ENCODE measurements at places on chromosomes 7 and 10.

DNA sequence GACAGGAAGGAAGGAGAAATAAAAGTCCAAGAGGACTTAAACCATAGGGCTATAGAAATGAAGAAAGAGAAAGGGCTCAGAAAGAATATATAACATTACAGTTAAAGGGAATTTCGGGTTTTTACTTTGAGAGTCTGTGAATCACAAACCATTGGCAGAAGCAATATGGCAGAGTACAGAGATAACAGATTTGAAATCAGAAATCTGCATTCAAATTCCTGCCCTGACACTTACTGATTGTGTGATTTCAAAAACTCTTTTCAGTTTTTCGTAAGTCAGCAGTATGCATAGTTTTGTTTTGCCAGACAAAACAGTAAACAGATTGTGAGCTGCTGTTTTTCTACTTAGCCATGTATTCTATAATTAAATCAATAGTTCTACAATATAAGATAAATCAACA, 8.2 kb downstream of the JMJD1C start:
- no peak for DNase-seq

GRCh38 chr10:20466731-20467130, 430.4 kb downstream of the NEBL start:
- no peak for DNase-seq

DNA sequence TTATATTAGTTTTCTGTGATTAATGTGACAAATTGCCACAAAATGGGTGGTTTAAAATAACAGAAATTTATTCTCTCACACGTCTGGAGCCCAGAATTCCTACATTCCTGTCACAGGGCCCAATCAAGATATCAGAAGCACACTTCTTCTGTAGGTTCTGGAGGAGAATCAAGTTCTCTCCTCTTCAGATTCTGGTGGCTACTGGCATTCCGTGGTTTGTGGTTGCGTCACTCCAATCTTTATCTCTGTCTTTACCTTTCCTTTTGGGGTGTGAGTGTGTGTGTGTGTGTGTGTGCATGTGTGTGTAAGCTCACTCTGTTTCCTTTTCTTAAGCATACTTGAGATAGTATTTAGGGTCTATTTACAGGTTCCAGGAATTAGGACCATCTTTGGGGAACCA, 115.5 kb upstream of the DKK1 start:
- no peak for DNase-seq

DNA sequence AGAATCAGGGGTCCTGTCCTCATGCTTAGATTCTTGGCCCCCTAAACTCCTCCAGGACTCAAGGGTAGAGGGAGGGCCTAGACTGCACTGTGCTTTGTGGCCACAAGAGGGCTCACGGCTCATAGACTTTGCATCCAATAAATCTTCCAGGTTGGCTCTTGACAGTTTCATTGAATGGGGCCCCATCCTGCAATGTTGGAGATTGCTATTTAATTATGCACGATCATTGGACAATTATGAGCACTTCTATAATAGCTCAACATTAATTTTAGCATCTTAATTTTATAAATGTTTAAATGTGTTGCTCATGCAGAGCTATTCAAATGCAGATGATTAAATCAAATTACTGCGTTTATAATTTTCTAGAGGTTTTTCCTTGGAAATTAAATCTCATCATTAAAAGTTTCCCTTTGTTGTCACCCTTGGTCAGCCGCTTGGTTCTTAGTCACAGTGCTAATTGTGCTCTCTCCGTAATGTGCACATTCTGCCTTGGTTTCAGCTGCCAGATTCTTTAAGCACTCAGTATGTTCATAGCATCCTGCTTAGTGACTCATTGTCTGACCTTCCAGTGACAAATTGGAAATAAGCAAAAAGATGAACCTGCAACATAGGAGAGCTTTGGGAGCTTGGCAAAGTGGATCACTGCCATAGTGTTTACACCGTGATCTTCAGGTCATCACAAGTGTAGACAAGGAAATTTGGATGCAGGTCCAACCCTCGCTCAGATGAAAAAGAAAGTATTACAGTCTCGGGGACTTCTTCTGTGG, 33.4 kb upstream of the PLPP4 start:
- DNase-seq, result no peak

DNA sequence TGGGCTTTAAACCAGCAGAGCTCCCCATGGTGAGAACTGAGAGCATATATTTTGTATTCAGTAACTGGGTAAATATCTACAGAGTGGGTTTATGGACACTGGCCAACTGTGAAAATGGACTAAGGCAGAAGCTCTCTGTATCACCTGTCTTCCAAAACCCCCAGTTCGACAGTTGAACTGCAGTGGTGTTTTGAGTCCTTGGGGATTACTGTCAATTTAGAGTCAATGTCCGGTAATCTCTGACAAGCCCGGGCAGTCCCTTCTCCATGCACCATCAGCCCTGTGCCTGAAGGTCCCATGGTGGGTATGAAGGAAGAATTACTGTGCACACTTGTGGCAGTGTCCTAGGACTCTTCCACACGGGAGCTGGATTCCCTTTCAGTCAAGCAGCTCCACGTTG, 235.0 kb downstream of the CCSER2 start:
- no peak for DNase-seq

- no peak for DNase-seq
Measured at GRCh38 chr7:150848561-150849115, 3.7 kb upstream of the AOC1 start.

GRCh38 chr10:97686301-97686961, 610 bp downstream of the AVPI1 start:
- DNase-seq, result no peak

DNA sequence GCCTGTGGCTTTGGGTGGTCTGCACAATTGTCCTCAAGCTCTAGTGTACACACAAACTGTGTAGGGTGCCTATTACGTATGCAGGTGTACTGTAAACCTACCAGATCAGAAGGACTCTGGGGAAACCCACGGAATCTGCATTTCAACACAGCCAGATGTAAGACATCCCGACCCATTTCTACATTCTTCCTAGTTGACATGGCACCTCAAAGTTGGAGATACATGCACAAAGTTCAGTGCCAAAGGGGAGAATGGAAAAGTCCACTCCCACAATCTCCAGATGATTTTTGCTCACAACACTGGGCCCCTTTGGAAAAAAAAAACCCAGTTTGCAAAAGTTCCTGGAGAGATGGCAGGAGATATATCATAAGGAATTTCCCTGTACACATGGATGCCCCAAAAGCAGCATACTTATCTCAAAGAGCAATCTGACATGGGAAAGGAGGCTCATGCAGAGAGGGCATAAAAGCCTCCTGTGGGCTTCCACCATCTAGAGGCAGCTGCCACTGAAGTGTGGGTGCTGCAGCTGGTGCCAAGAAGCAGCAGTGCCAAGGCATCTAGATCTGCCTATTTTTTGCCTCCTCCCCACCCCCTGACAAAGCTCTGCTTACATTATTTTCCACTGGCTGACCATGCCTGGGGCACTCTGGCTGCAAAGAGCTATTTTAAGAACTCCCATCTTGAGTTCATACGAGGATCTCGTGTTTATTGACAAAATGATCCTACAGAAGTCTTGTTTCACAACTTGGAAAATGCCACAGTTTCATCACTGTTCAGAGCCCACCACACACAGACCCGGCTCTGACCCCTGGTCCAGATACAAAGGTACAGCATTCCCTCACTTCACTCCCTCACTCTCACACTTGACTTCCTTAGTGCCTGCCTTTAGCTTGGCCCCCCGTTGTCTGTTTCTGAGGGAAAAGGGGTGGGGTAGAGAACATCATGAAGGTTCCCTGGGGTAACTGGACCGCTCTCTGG, 12.9 kb downstream of the TECTB start:
- no peak for DNase-seq

DNA sequence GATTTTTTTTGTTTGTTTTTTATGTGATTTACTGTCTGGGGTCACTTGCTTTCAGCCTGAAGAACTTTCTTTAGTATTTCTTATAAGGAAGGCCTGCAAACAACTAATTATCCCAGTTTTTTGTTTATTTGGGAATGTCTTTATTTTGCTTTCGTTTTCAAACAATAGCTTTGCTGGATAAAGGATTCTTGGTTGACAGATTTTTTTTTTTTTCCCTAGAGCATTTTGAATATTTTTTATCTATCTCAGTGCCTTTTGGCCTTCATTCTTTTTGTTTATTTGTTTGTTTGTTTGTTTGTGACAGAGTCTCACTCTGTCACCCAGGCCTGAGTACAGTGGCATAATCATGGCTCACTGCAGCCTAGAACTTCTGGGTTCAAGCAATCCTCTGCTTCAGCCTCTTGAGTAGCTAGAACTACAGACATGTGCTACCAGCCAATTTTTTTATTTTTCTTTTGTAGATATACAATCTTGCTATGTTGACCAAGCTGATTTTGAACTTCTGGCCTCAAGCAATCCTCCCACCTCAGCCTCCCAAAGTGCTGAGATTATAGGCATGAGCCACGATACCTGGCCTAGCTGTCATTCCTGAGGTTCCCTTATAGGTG, 46.3 kb upstream of the FZD9 start:
- DNase-seq, result no peak

DNA sequence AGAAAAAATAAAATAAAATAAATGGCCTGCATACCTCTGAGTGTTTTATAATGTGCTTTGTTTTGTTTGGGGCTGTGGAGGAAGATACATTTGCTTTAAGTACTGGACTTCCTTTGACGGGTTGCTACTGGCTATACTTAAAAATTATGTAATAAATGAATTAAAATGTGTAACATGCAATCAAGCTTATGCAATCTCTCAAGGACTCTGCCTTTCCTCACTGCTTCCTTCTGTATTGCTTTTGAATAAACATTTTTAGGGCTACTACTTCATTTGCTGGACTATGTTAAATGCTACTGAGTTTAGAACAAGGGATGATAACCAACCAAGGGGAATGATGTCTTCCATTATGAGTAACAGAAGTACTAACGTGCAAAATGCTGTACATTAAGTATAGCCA, 91.6 kb downstream of the ETV1 start:
- no peak for DNase-seq

- no peak for DNase-seq
Measured at GRCh38 chr7:98000356-98000755, 10.4 kb upstream of the OCM2 start.

DNA sequence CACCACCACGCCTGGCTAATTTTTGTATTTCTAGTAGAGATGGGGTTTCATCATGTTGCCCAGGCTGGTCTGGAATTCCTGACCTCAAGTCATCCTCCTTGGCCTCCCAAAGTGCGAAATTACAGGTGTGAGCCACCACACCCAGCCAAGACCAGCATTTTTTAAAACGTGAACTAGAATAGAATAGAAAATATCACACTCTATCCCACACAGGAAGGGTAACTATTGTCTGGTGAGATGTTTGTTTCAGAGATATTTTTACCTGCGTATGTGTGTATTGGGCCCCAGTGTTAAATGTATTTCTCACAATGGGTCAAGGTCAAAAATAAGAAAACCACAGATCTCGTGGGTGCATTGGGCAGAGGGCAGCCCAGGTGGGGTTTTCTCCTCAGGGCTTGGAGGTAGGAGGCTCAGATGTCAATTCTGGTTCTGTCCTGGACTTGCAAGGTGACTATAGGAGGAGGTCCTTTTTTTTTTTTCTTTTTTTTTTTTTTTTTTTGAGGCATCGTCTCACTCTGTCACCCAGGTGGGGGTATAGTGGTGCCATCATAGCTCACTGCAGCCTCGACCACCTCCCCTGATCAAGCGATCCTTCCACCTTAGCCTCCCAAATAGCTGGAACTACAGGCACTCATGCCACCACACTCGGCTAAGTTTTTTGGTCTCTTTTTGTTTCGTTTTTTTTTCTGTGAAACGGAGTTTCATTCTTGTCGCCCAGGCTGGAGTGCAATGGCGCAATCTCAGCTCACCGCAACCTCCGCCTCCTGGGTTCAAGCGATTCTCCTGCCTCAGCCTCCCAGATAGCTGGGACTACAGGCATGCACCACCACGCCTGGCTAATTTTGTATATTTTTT, 19.0 kb downstream of the SH2B2 start:
- DNase-seq, result no peak

- DNase-seq, result no peak
Measured at GRCh38 chr7:46461334-46461777, 540.3 kb upstream of the IGFBP3 start.

- DNase-seq, result no peak
Measured at GRCh38 chr7:144780071-144780608, 55.7 kb downstream of the TPK1 start.

GRCh38 chr10:101695404-101695890, 477 bp upstream of the FBXW4 start:
- no peak for DNase-seq

GRCh38 chr7:17939606-17940301, 540 bp downstream of the SNX13 start:
- DNase-seq, result no peak

DNA sequence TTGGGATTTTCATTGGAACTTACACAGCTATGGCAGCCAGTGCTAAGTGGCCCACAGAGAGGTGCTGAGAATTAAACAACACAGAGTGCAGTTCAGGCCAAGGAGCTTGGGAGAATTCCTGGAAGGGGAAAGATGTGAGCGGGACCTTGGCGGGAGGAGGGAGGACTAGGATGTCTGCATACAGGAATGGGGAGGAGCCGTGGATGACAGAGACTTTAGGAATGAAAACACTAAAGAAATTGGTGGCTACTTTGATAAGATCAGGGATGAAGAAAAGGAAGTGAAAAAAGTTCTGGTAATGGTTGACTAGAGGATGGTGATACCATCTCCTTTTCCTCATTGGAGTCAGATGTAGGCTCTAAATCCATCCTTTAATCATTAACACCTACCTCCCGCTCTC, 234.2 kb upstream of the FZD8 start:
- no peak for DNase-seq

GRCh38 chr7:54969208-54969967, 49.4 kb upstream of the EGFR start:
- no peak for DNase-seq

GRCh38 chr7:114589436-114589835, 174.8 kb downstream of the FOXP2 start:
- no peak for DNase-seq

DNA sequence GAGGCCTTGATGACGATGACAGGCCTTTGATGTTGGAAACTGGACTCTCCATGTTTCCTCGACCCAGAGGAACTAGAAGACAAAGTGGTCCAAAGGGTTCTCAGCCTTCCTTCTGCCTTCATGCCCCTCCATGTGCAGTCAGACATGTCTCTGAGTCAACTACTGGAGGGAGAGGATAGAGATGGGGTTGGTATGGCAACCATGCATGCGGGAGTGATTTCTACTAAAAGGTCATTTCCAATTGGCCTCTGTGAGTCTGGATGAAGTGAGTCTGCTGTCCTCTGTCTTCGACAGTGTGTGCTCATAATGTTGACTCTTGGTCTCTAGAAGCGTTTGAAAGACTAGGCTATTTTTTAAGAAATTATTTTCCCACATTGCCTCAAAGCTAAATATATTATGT, 29.2 kb downstream of the STK17A start:
- DNase-seq, result no peak

GRCh38 chr10:17161775-17162174, 32.2 kb upstream of the CUBN start:
- DNase-seq, result no peak

- no peak for DNase-seq
Measured at GRCh38 chr10:96896884-96897589, 64.9 kb downstream of the LCOR start.

GRCh38 chr7:102061981-102062390, 224.7 kb upstream of the SH2B2 start:
- DNase-seq, result no peak

GRCh38 chr10:76991621-76992020, 646.0 kb downstream of the KCNMA1 start:
- DNase-seq, result no peak

Data from esophagus squamous epithelium (tissue), 5 donors.